ENCODE measurements at places on chromosomes 5 and 9.

DNA sequence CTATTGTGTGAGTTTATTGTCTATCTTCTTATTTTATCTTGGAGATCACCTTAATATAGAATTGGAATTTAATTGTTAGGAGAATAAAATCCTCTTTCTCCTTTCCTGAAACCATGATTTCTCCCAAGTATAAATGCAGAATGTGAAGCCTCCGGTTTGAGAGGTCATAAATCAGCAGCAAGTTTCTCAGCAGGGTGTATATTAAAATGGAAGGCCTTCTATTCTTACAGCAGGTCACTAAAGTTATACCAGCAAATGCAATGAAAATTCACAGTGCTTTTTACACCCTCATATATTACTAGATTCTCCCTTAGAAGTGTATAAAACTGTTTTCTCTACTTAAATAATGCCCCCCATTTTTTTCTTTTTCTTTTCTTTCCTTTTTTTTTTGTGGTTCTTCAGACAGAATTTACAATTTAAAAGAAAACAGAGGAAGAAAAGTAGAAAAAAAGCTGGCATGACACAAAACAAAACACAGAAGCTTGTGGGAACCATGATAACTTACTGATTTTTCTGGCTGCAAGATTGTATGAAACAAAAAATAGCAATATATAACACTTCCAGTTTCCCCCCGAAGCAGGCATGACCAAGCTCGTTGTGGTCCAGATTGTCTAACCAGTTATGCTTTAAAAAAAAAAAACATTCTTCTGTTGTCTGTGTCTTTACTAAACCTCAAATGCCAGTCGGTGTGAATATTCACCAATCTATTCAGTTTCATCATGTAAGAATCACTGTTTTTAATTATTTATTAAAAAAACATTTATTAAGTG, 211.2 kb downstream of the RAB3C start:
- no peak for DNase-seq

- no peak for DNase-seq
Observed at GRCh38 chr5:2310946-2311345, 428.2 kb upstream of the IRX4 start.

GRCh38 chr9:86962692-86963091, 15.4 kb upstream of the GAS1 start:
- DNase-seq = no peak

DNA sequence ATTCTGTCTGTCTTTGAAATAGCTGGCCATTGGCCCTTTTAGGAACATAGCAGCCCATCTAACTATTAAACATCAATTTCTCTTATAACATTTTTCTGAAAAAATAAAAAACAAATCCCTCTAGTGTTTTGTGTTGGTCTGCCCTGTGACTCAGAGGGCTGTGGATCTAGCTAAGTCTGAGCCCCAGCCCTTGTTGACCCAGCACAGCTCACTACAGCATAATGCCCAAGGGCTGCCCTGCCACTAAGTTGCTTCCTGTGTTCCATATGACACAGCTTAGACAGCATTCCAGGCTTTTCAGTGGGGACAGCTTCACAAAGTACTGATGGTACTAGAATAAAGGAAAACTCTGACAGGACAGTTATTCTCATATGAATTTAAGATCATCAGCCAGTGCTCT, 136.0 kb downstream of the SCAMP1 start:
- peak; percentile 73 for DNase-seq

DNA sequence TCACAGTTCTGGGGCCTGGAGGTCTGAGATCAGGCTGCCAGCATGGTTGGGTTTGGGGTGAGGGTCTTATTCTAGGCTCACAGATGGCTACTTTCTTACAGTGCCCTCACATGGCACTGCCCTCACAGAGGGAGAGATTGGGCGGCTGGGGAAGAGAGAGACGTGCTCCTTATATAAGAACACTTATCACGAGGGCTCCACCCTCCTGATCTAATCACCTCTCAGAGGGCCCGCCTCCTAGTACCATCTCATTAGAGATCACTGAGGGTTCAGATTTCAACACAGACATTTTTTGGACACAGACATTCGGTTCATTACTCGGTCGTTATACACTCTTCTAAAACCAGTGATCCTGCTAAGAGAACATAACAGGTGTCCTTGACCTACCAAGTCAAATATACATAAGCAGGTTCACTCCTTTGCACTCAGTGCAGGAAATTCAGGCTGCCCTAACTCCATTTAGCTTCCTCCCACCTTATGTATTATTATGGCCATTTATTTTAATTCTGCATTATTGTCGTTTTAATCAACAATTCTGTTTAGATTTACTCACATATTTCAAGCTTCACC, 121.7 kb downstream of the ICE1 start:
- DNase-seq = no peak

GRCh38 chr9:123756484-123757106, 173.3 kb downstream of the DENND1A start:
- no peak for DNase-seq

- no peak for DNase-seq
Observed at GRCh38 chr5:72093824-72094223, 13.5 kb upstream of the MAP1B start.

- no peak for DNase-seq
Observed at GRCh38 chr9:114680259-114681001, 1.6 kb downstream of the TEX48 start.

DNA sequence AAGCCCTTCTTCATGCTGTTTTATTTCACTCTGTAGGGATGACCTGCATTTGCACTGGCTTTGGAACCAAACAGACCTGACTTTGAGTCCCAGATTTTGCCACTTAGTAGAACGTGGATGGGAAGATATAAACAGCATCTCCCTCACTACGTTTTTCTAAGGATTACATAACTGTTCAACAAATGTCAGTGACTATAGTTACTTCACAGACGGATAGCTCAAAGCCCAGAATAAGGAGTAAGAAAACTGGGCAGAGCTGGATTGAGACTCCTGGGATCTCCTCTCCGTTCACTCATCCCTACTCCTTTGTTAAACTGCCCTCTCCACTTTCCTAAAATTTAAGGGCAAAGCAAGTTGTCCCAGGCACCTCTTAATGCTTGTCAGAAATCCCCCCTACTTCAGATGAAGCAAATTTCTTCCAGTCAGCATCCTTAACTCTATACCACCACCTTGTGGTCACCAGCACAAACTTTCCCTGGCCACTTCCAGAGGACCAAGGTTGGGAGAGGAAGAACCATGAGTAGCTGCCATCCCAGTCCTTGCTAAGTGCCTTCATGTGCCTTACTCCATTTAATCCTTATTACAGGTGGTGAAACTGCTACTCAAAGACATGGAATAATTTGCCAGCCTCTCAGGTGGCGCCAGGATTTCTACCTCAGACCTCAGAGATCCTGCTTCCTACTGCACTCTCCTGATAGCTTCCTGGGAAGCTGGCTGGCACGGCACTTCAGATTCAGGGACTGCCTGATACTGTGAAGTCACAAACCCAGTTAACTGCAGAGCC, 38.4 kb downstream of the EGR1 start:
- DNase-seq = peak; percentile 64

GRCh38 chr9:117178596-117179375, 236.1 kb downstream of the ASTN2 start:
- DNase-seq = peak; percentile 34

- no peak for DNase-seq
Observed at GRCh38 chr5:134578578-134579283, 53.3 kb downstream of the JADE2 start.

- no peak for DNase-seq
Observed at GRCh38 chr9:117231012-117231411, 183.8 kb downstream of the ASTN2 start.
